ENCODE measurements at places on chromosomes 4 and X.

DNA sequence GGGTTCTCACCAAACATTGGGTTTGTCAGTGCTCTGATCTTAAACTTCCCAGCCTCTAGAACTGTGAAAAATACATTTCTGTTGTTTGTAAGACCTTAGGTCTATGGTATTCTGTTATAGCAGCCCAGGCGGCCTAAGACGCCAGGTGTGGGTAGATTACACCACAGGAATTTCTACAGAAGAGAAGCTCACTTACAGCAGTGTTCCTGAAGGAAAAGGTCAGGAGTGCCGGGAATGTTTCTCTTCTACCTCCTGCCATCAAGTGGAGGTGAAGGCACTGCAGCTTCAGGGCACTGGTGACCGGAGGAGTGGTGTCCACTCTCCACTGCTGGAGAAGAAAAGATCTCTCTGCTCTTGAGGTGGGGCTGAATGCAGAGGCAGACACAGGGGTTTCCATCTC lies 45.7 kb downstream of the FHDC1 start:
- DNase-seq = no peak

DNA sequence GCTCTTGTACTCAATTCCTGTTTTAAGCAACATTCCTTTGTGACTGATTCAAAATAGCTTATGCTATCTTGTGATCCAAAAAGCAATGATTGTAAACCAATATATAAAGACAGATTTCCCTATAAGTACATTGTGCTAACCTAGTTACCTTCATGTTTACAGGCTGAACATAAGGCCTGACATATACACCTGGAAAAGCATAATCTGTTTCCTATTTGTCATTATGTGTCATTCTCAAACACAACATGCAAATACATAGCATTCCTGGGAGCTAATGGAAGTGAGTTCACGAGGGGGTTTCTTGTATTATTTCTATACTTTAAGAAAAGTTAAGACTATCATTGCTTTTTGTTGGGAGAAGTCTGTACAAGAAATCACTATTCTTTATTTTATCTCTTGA lies 638.1 kb upstream of the AGA start:
- DNase-seq = no peak

GRCh38 chr4:112290341-112290740 lies 4.6 kb upstream of the TIFA start:
- peak; percentile 36 for DNase-seq

GRCh38 chrX:87661761-87662160 lies 144.2 kb downstream of the KLHL4 start:
- no peak for DNase-seq

GRCh38 chrX:110394651-110395050 lies 36.0 kb downstream of the RTL9 start:
- DNase-seq = no peak

GRCh38 chr4:138255917-138256597 lies 13.9 kb upstream of the SLC7A11 start:
- no peak for DNase-seq

DNA sequence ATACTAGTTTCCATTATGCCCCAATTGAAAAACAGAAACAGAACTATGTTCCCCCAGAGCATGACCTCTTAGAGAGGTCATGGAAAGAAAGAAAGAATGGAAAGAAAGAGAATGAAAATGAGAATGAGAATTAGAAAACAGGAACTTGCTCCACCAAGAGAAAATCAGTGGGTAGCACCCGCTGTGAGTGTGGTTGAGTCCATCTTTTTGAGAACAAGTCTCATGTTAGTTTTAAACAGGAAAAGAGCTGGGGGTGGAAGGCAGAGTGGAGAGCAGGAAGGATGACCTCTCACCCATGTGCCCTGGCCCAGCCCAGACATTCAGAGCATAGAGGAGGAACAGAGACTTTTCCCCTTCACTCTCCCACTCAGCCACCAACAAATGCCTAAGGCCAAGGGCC lies 4.9 kb downstream of the GSX2 start:
- DNase-seq = no peak

DNA sequence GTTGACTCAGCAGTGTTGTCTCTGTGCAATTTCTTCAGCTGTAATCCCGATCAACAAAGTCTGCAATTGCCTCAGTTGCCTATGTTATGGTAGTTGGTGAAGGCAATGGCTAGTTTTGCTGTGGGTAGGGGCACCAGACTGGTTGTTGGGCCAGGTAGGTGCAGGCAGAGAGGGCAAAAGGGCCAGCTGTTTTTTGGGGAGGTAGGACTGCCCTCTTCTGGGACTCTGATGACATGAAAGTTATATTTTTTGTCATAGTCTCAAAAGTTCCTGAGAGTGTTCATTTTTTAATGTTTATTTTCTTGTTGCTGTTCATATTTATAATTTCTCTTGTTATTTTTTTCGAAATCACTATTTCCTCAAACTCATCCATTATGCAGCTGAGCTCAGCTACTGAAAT lies 25.1 kb downstream of the DCAF12L2 start:
- no peak for DNase-seq

GRCh38 chr4:72186714-72187113 lies 154.9 kb downstream of the NPFFR2 start:
- no peak for DNase-seq

- DNase-seq = no peak
Measured at GRCh38 chr4:24244663-24245490, 339.5 kb downstream of the DHX15 start.

DNA sequence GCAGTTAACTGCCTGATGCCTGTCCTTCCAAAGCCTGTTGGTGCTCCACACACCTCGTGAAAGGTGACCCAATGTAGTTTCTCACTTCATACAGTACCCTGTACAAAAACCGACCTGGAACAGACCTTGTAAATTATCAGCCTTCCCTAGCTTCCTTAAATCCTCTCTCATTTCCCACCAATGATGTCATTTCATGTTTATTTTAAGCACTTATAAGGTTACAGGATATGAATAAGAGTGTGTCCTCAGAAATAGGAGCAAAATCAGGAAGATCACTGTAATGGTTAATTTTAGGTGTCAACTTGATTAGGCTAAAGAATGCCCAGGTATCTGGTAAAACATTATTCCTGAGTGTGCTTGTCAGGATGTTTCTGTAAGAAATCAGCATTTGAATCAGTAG lies 44.7 kb downstream of the TMEM150C start:
- DNase-seq = no peak

DNA sequence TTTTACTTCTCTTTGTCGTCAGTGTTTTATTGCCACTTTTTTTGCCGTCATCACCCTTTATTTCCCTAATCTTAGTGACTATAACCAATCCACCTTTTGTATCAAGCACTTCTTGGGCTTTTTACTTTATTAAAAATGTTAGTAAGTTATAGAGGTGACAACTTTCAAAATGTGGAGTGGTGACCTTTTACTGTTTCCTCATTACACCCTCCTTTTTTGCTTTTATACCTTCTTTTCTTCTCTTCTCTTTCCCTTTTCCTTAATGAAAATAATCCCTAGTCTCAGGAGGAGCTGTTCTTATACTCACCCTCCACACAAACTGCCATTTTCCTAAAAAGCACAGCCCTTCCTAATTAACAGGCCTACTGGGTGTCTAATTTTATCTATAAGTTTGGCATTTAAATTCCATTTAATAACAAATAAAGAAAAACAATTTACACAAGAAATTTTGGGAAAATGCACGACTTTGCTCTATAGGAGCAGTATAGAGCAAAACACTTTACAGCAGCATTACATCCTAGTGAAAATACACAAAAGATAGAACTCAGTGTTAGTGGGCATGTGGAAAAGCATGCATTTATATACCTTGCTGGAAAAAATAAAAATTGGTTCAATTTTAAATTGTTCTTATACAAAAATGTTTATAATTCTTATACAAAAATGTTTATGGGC lies 27.3 kb downstream of the BBS12 start:
- DNase-seq = no peak

GRCh38 chrX:27706526-27706925 lies 101.3 kb upstream of the MAGEB10 start:
- no peak for DNase-seq

- no peak for DNase-seq
Measured at GRCh38 chrX:70664726-70665125, 220.1 kb downstream of the DLG3 start.

- DNase-seq = no peak
Measured at GRCh38 chr4:185803022-185803421, 9.0 kb downstream of the SORBS2 start.

- DNase-seq = no peak
Measured at GRCh38 chr4:62457356-62457755, 1257.2 kb downstream of the ADGRL3 start.

DNA sequence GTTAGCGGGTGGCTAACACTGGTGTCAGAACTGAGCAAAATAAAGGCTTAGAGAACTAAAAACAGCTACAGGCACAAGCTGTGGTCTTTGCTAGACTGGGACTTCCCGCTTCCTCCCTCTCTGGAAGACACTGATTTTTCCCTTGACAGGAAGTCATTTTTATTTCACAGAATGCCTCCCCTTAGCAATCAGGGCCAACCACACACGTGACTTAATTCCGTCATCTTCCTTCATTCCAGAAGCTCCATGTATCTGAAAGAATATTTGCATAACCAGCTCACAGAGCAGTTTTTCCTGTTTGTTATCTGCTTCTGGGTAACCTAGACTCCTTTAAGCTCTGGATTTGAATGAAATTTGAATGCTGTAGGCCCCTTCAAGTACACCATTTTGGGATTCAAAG lies 327.5 kb upstream of the FRG1 start:
- no peak for DNase-seq

DNA sequence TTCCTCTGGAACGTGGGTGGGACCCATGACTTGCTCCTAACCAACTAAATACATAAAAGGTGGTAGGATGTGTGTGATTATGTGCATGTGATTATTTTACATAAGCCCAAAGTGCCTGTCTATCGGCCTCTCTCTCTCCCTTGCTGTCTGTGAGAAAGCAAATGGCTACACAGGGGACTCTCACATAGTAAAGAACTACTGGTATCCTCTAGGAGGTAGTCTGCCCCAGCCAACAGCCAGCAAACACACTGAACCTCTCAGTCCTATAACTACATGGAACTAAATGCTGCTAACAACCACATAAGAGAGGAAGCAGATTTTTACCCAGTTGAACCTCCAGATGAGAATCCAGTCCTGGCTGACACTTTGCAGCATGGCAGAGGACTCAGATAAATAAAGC lies 1249.4 kb downstream of the ADGRL3 start:
- DNase-seq = no peak

- DNase-seq = no peak
Measured at GRCh38 chr4:43550981-43551627, 658.6 kb downstream of the GRXCR1 start.

DNA sequence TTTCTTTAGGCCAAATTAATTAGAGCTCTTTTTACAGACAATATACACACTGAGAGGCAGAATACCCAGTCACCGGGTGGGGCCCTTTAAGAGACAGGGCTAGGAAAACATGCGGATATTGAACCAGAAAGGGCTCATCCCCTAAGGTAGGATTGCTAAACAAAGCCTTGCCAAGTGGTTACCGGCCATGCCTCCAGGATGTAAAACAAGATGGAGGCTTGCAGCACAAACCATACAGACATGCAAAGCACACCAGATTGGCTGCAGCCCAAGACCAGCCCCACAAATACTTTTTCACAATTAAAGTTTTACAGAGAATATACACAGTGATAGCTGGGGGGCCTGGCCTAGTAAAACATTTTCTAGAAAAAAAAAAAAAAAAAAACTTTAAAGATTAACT lies 210.0 kb downstream of the KLHL4 start:
- DNase-seq = no peak

DNA sequence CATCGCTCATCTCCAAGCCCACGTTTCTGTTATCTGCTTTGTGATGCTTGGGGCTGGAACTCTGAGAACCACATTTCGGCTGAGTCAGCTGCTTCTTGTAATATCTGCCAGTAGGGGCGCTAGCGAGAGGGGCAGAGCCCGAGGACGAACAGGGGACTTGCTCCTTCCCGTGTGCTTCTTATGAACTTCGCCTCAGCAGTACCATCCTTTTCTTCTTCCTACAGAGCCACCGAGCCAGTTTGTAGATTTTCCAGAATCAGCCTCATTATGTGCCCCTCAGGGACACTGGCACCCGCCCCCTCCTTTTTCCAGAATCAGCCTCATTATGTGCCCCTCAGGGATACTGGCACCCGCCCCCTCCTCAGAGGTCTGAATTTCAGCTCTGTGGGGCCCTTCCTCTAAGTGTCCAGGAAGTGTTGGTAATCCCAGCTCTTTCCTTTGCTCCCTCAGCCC lies 441.7 kb upstream of the RASGEF1B start:
- no peak for DNase-seq

DNA sequence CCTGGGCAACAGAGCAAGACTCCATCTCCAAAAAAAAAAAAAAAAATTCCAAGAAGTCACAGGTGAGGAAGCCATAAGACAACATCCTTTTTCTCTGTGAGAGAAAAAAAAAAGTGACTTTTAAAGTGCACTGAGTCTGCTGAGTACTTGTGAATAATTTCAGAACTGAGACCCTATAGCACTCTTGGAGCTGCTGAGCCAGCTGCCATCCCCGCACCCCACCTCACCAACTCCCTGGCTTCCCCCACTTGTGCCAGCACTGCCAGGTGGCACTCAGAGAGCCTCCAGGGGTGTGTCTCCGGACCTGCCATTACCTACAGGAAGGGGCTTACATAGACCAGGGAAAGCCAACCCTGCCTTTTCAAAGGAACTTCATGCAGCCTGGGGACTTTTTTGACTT lies 39.2 kb upstream of the HS3ST1 start:
- DNase-seq = no peak

All from stimulated activated CD8-positive, alpha-beta memory T cell treated with anti-CD3 and anti-CD28 coated beads, Interleukin-15, amount 100 ng/mL, for 48 hours (primary cell).